ENCODE measurements at places on chromosomes 1 and 21. TPM values are rescaled to one million over a fixed set of nuclear protein-coding genes. Genes with fewer than 3 reads are reported as not detected.
A peak's percentile ranks its signal among the peaks of the same experiment; 100 is the strongest.

GRCh38 chr1:228669242-228669585, 66.1 kb upstream of the RHOU start:
- H3K36me3 ChIP-seq = no peaks in the 10 kb centered on the region
- no peak overlapping the region for H3K4me3 ChIP-seq
- no peaks in the 10 kb centered on the region for H3K4me1 ChIP-seq
- H3K27me3 ChIP-seq = no peaks in the 10 kb centered on the region
- no peak overlapping the region for H3K27ac ChIP-seq

TFF2 gene
- not detected for polyA plus RNA-seq

GFI1 gene
- polyA plus RNA-seq = 0.10 TPM

- no peak overlapping the region for H3K27ac ChIP-seq
- DNase-seq = peak; percentile 69
- no peaks in the 10 kb centered on the region for H3K36me3 ChIP-seq
- no peak overlapping the region for H3K4me3 ChIP-seq
Measured at GRCh38 chr1:203153989-203154821, 21.4 kb downstream of the MYBPH start.

MYCL gene
- polyA plus RNA-seq = 0.11 TPM

DNA sequence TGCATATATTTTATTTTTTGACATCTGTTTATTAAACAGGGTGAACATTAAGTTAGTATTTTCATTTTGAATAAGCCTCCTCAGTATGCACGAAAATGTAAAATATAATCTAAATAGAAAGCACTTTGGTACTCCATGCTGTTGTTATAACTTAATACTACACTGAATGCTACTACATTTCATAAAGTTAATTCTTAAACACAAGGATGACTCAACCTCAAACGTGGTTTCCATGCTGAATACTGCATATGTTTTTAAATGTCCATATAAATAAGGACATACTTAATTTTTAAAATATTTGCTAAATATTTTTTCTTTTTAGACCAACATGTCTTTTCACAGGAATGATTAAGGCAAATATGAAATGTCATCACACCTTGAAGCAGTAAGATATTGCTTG, 83.9 kb downstream of the USP24 start:
- H3K27me3 ChIP-seq = no peaks in the 10 kb centered on the region
- no peak overlapping the region for H3K4me3 ChIP-seq
- DNase-seq = peak; percentile 45
- peaks cover 7% of the 10 kb centered on the region for H3K4me1 ChIP-seq

DNA sequence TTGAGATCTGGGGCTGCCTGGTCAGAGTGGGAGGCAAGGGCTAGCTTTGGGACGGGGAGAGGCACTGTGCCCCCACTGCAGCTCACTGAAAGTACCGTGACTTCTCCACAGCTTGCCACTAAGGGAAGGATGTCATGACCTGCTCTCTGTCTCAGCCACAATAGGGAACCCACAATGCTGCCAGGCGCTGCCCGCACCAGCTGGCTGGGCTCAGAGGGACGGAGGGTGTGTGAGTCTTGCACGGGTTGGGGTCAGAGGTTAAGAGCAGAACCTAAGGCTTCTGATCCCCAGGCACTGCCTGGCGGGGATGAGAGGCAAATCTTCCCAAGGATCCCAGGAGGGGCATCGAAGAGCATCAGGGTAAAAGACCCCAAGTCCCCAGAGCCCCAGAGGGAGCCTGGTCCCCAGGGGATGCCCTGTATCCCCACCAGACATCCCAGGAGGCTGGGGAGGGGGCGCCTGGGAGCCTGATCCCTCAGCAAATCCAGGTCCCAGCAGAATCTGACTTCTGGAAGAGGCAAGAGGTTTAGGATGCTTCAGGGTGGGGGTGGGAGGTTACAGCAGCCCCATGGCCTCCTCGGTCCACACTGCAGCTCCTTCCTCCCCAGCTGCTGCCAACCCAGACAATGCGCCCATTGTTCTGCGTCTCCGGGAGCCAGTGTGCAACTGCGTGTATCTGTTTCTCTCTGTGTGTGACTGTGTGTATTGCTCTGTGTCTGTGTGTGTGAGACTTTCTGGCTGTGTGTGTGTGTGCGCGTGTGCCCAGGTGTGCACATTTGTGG, 2.0 kb upstream of the MARCKSL1 start:
- H3K27ac ChIP-seq = no peak overlapping the region
- peaks cover 3% of the 10 kb centered on the region for H3K27me3 ChIP-seq
- no peak overlapping the region for H3K4me3 ChIP-seq
- peaks cover 5% of the 10 kb centered on the region for H3K4me1 ChIP-seq
- no peaks in the 10 kb centered on the region for H3K36me3 ChIP-seq

KRTAP12-2 gene
- polyA plus RNA-seq = not detected

SFN gene
- polyA plus RNA-seq = 0.19 TPM

GRCh38 chr1:15825800-15826199, 18.4 kb upstream of the UQCRHL start:
- no peak for DNase-seq
- H3K4me1 ChIP-seq = no peaks in the 10 kb centered on the region

GRCh38 chr1:111242805-111243523, 15.5 kb downstream of the CHI3L2 start:
- no peak for DNase-seq
- H3K27ac ChIP-seq = no peak overlapping the region
- no peak overlapping the region for H3K4me3 ChIP-seq
- no peaks in the 10 kb centered on the region for H3K27me3 ChIP-seq

GRCh38 chr1:109762039-109762585, 1.6 kb downstream of the EPS8L3 start:
- peaks cover 6% of the 10 kb centered on the region for H3K27me3 ChIP-seq
- no peak overlapping the region for H3K4me3 ChIP-seq
- DNase-seq = no peak
- peaks cover 3% of the 10 kb centered on the region for H3K4me1 ChIP-seq
- H3K36me3 ChIP-seq = no peaks in the 10 kb centered on the region

DNA sequence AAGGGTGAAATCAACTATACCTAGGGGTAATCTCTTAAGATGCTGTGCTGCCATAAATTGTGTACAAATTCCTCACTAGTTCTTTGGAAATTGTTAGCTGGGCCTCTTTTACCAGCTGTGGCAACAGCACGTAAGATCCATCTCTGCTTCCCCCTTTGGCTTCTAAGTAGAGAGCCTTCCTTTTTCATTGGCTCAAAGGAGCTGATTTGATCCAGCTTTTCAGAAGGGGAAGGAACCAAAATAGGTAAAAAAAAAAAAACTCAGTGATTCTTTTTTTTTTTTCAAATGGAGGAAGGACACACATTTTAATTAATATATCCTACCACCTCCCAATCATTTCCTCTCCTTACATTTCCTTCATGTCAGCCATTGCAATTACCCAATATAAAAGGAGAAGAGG, 4.0 kb upstream of the RCAN1 start:
- no peak overlapping the region for H3K27ac ChIP-seq
- no peaks in the 10 kb centered on the region for H3K4me1 ChIP-seq
- peaks cover 9% of the 10 kb centered on the region for H3K27me3 ChIP-seq

DNA sequence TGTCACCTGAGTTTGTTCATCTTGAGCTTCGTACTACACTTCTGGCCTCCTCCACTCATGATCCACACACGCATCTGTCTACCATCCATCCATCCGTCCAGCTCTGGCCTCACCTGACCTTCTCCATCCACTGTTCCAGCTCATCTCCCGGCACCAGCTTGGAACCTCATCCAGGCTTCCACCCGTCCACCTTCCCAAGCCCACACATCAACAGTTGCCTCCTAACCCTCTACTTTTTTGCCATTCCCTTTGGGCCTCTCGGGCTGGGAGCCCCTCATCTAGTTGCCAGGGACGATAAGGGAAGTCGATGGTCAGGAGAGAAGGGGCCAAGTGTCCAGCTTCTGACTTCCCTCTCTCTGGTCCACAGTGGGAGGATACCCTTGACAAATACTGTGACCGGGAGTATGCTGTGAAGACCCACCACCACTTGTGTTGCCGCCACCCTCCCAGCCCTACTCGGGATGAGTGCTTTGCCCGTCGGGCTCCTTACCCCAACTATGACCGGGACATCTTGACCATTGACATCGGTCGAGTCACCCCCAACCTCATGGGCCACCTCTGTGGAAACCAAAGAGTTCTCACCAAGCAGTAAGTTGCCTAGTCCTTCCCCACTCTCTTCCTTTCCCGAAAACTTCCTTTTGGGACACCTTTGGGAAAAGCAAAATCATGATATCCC, 3.4 kb upstream of the FALEC start:
- peaks cover 26% of the 10 kb centered on the region for H3K4me1 ChIP-seq
- peaks cover 23% of the 10 kb centered on the region for H3K36me3 ChIP-seq
- no peak for DNase-seq
- no peaks in the 10 kb centered on the region for H3K27me3 ChIP-seq
- H3K27ac ChIP-seq = no peak overlapping the region

- H3K4me3 ChIP-seq = no peak overlapping the region
- H3K4me1 ChIP-seq = no peaks in the 10 kb centered on the region
- H3K27ac ChIP-seq = no peak overlapping the region
Measured at GRCh38 chr1:110811529-110811928, 61.4 kb upstream of the CD53 start.

ZNF683 gene
- polyA plus RNA-seq = not detected

GRCh38 chr21:44726826-44727225, 15.5 kb upstream of the TSPEAR start:
- no peak overlapping the region for H3K27ac ChIP-seq
- no peak for DNase-seq
- H3K27me3 ChIP-seq = peaks cover 14% of the 10 kb centered on the region
- no peaks in the 10 kb centered on the region for H3K36me3 ChIP-seq
- no peaks in the 10 kb centered on the region for H3K4me1 ChIP-seq

OXCT2 gene
- polyA plus RNA-seq = 0.62 TPM

- no peaks in the 10 kb centered on the region for H3K27me3 ChIP-seq
- no peak overlapping the region for H3K4me3 ChIP-seq
- H3K27ac ChIP-seq = no peak overlapping the region
- DNase-seq = peak; percentile 43
- H3K36me3 ChIP-seq = no peaks in the 10 kb centered on the region
Measured at GRCh38 chr1:15918962-15919715, 56.8 kb downstream of the ZBTB17 start.

GRCh38 chr1:2856676-2857375, 55.3 kb upstream of the TTC34 start:
- DNase-seq = no peak
- no peak overlapping the region for H3K27ac ChIP-seq
- no peaks in the 10 kb centered on the region for H3K36me3 ChIP-seq
- no peak overlapping the region for H3K4me3 ChIP-seq
- no peaks in the 10 kb centered on the region for H3K4me1 ChIP-seq
- H3K27me3 ChIP-seq = no peaks in the 10 kb centered on the region

UQCRHL gene
- polyA plus RNA-seq = 1.3 TPM

RGSL1 gene
- not detected for polyA plus RNA-seq

FCN3 gene
- polyA plus RNA-seq = not detected

- H3K27me3 ChIP-seq = no peaks in the 10 kb centered on the region
- no peak overlapping the region for H3K4me3 ChIP-seq
- H3K36me3 ChIP-seq = no peaks in the 10 kb centered on the region
- peak; percentile 1 for DNase-seq
- H3K27ac ChIP-seq = no peak overlapping the region
Measured at GRCh38 chr1:81044708-81045107, 756.0 kb upstream of the ADGRL2 start.

RPAP2 gene
- polyA plus RNA-seq = 13.0 TPM

GRCh38 chr1:60575326-60575977, 501.9 kb upstream of the C1orf87 start:
- no peak for DNase-seq
- peaks cover 2% of the 10 kb centered on the region for H3K4me1 ChIP-seq
- H3K4me3 ChIP-seq = no peak overlapping the region
- no peaks in the 10 kb centered on the region for H3K27me3 ChIP-seq

DNA sequence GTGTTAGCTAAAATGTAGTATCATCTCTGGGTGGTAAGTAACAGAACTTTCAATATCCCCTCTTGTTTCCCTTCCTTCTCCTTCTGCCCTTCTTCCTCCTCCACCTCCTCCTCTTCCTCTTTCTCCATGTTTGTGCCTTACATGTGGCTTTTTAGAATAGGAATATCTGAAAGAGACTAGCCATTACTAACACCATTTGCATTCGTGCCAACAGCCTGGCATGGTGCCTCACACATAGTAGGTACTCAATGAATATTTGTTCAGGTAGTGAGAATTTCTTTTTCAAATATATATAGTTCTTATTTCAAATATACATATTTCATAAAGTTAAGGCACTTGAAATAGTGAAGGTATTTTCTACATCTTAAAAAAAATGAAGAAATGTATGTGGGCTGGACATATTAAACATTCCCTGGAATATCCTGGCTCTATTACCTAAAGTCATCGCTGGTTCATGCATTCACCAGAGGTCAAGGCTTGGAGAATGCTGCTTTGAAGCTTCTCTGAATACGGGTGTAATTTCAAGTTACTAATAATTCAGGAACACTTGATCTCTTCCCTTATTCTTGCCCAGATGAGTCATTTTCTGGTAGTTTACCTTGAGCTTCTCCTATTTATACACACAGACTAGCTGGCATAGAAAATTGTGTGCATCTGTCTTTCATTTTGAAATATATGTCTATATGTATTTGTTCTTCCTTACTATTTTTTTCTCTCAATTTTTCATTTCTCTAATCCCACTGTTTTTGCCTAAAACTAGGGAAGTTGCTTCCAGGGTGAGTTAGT, 319.4 kb downstream of the TGFB2 start:
- H3K27me3 ChIP-seq = no peaks in the 10 kb centered on the region
- H3K4me3 ChIP-seq = no peak overlapping the region
- peaks cover 5% of the 10 kb centered on the region for H3K4me1 ChIP-seq
- DNase-seq = peak; percentile 46
- no peaks in the 10 kb centered on the region for H3K36me3 ChIP-seq

CD34 gene
- polyA plus RNA-seq = 0.51 TPM

GRCh38 chr1:234512451-234512861, 33.5 kb upstream of the TARBP1 start:
- H3K27me3 ChIP-seq = no peaks in the 10 kb centered on the region
- H3K36me3 ChIP-seq = no peaks in the 10 kb centered on the region
- no peak overlapping the region for H3K4me3 ChIP-seq
- no peak overlapping the region for H3K27ac ChIP-seq
- no peak for DNase-seq
- peaks cover 13% of the 10 kb centered on the region for H3K4me1 ChIP-seq

ANKRD65 gene
- 1.9 TPM for polyA plus RNA-seq

GRCh38 chr1:182888736-182889531, 49.8 kb downstream of the DHX9 start:
- no peak overlapping the region for H3K4me3 ChIP-seq
- no peak overlapping the region for H3K27ac ChIP-seq
- no peaks in the 10 kb centered on the region for H3K4me1 ChIP-seq
- H3K36me3 ChIP-seq = peaks cover 19% of the 10 kb centered on the region
